Stimulated activated CD8-positive, alpha-beta memory T cell treated with anti-CD3 and anti-CD28 coated beads, Interleukin-2, amount 100 ng/mL, for 48 hours (primary cell): ENCODE measurements at places on chromosomes 5 and 9.
A peak's percentile ranks its signal among the peaks of the same experiment; 100 is the strongest.

- DNase-seq = peak; percentile 4
These were observed 27.8 kb downstream of the PRLR start for GRCh38 chr5:35202319-35203111.

GRCh38 chr9:33431420-33431819 lies 16.0 kb downstream of the AQP3 start:
- DNase-seq = no peak

- DNase-seq = no peak
These were observed 30.7 kb upstream of the MYOT start for GRCh38 chr5:137836997-137837396.

DNA sequence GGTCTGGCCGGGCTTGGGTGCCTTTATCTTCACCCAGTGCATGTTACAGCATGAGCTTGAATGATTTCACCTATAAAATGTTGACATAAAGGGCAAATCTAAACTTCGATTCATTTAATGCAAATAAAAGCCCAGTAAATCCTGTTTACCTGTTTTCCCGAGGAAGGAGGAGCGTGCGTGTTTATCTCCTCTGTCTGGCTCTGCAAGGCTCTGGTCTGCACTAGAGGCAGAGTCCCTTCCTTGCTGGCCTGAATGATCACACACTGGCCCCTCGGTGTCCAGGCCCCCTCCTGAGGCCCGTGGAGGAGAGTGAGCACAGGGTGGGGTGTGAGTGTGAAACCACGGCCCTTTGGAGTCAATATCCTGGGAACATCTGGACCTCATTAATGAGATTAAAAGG lies 125.1 kb upstream of the LHFPL2 start:
- no peak for DNase-seq

DNA sequence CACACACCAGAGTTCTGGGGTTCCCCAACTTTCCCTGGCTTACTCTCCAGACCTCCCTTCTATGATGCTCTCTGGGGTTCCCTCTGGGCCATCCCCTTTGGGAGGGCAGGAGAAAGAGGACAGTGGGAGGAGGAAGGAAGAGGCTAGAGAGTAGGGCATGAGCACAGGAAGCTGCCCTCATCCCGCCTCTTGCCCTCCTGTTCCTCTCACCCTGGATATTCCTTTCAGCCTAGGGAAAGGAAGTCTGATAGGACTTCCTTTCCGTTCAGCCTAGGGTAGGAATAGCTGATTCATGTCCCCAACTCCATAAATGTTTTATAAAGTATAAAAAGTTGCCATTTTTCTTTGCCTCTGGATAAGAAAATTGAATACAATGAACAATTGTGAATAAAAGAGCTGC lies 7.4 kb downstream of the MAP1B start:
- DNase-seq = no peak
